B cell (primary cell): ENCODE measurements at places on chromosomes 6 and 20. TPM values are rescaled to one million over a fixed set of nuclear protein-coding genes. Genes with fewer than 3 reads are reported as not detected.

DNA sequence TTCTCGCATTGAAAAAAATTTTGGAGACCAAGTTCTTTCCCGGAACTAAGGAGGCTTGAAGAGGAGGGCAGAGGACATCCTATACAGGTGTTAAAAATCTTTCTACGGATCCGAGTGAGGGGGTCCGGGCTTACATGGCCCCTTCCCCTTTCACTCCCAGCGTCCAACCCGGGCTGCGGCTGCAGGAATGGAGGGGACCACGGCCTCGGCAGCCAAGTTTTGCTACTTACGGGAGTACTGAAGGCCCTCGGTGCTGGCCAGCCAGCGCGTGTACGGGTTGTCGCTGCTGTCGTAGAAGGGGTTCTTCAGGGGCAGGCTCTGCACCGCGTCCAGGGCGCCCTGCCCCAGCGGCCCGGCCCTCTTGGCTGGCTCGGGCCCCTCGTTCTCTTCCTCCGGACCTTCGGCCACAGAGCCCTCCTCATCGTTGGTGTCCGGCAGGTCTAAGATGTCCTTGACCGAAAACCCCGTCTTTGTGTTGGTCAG is 642 bp downstream of the NKX2-2 start:
- peak; percentile 32 for DNase-seq

The SASH1 gene
- 0.07 and 0.51 TPM in 2 replicates for total RNA-seq

- DNase-seq: no peak
Observed at GRCh38 chr6:35293681-35294080, 3.9 kb upstream of the DEF6 start.

The EFCAB8 gene
- total RNA-seq: 2.3 and 3.8 TPM in 2 replicates

- no peak for DNase-seq
Observed at GRCh38 chr6:9138936-9139335, 703.6 kb upstream of the SLC35B3 start.

GRCh38 chr6:32117461-32117860 is 8.3 kb upstream of the TNXB start:
- DNase-seq: no peak

The C6orf52 gene
- 1.2 TPM in 1 of 2 replicates, not detected in the other for total RNA-seq

GRCh38 chr6:5179917-5180316 is 80.8 kb downstream of the LYRM4 start:
- no peak for DNase-seq

GRCh38 chr6:154460306-154461071 is 50.0 kb downstream of the CNKSR3 start:
- DNase-seq: no peak

The ENPP5 gene
- total RNA-seq: 0.68 and 1.0 TPM in 2 replicates

DNA sequence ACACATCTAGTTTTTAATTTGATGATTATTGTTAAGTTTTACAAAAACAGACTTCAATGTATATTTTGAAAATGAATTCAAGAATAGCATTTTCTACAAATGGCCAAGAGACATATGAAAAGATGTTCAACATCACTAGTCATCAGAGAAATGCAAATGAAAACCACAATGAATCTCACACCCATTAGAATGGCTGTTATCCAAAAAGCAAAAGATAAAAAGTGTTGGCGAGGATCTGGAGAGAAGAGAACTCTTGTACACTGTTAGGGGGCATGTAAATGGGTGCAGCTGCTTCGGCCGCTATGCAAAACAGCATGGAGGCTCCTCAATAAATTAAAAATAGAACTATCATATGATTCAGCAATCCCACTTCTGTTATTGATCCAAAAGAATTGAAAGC is 185.8 kb upstream of the CCN2 start:
- peak; percentile 16 for DNase-seq

The POFUT1 gene
- total RNA-seq: 18.1 and 19.3 TPM in 2 replicates

The TAAR6 gene
- total RNA-seq: not detected in 2 replicates

The HLA-DRB1 gene
- 559 and 584 TPM in 2 replicates for total RNA-seq

- DNase-seq: no peak
Observed at GRCh38 chr6:130453230-130453629, 87.4 kb downstream of the TMEM200A start.

DNA sequence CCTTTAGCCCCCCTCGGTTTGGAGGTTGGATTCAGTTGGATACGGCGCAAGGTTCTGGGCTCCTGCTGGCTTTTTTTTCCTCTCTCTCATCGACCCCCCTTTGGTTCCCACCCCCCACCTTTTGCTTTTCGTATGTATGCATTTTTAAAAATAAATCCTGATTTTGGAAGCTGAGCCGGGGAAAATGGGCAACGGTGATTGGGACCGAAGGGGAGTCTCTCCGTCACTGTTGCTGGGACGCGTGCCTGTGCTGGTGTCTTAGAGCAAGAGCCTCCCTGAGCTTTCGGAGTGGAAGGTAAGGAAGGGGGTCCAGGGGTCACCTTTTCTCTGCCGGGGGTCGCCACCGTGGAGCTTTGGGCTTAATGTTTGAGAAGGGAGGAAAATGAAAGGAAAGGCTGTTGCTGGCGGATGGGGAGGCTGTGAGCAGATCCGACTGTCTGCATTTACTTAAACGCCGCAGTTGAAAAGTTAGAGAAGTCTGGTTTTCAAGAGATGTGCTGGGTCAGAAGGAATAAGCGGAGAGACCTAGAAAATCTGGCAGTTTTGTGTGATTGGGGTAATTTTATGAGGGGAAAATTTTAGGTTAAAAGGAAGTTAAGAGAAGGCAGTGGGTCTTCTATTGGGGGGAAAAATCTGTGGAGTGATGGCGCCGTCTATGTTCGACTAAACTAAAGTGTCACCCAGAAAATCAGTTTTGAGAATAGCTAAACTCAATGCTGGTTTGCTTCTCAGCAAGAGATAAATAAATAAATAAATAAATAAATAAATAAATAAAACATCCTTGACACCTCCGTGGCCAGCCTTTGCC is 828 bp downstream of the ADGRB3 start:
- no peak for DNase-seq

- no peak for DNase-seq
Observed at GRCh38 chr20:39019805-39020325, 57.7 kb downstream of the DHX35 start.

The JPH2 gene
- 0.10 and 0.17 TPM in 2 replicates for total RNA-seq

DNA sequence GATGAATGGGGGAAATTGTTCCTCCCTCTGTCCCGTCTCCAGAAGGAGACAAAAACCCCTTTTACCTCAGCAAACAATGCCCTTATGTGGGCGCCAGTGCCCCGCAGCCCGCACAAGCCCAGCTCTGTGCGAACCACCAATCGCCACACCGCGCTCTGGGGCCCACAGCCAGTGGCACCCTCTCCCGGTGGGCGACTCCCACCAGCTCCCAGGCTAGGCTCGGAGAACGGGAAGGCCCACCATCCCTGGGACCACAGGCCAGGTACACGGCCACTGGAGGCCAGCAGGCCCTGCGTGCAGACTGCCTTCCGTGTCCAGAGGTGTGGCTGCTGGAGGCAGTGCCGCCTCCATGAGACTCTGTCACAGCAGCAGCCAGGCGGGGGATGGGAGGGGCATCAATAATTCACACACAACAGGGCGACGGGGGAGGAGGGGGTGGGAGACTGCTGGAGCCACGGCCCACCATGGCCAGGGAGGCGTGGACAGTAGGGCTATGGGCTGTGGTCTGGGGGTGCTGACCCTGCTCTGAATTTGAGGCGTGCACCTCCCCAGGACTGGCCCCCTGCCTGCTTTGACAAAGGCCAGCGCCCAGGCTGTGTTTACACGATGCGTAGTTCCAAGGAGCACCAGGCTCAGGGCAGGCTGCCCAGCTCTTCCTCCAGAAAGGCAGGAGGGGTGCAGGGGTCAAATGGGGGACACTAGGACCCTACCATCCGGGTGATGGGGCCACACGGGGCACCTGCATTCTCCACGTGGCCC is 105.7 kb downstream of the ASXL1 start:
- no peak for DNase-seq

DNA sequence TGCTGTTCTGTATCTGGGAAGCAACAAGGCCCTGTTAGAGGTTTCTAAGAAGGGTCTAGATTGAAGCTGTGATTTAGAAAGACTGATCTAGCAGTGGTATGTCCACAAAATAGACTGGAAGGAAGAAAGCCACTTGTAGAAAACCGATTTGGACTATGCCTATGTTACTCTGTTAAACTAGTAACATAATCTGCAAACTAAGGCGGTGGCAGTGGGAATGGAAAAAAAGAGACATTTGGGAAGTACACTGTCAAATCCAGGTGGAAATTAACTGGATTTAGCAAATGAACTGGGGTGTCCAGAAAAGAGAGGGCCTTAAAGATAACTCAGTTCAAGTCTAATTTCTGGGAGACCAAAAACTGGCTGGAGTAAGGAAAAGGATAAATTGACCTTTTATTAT is 11.6 kb downstream of the ILRUN start:
- DNase-seq: no peak

DNA sequence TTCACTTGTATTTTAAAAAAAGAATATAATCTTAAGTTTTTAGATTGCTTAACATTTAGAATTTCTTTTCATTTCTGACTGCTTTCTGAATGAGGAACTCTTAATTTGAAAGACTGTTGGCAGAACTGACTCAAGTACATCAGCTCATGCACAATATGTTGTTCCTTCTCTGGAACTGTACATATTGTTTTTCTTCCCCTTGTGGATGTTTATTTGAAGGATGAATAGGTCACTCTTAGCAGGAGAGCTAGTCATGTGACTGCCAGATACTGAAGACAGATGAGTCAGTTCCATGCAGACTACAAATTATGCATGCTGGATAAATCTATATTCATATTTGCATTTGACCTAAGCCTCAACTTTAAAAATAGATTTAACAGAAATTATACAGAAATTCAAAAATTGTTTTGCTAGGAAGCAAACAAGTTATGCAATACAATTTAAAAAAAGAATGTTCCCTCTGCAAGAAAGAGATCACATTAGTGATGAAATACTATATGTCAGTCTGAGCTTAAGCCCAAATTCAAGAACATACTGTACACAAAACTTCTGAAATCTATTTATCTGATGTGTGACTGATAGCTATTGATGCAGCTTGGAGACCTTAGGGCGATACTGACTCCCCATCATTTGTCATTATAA is 1274.9 kb upstream of the GJE1 start:
- no peak for DNase-seq

The MUCL3 gene
- not detected in 2 replicates for total RNA-seq

GRCh38 chr6:69105288-69105687 is 470.2 kb downstream of the ADGRB3 start:
- DNase-seq: no peak

- DNase-seq: no peak
Observed at GRCh38 chr6:14785493-14785790, 460.4 kb upstream of the JARID2 start.

DNA sequence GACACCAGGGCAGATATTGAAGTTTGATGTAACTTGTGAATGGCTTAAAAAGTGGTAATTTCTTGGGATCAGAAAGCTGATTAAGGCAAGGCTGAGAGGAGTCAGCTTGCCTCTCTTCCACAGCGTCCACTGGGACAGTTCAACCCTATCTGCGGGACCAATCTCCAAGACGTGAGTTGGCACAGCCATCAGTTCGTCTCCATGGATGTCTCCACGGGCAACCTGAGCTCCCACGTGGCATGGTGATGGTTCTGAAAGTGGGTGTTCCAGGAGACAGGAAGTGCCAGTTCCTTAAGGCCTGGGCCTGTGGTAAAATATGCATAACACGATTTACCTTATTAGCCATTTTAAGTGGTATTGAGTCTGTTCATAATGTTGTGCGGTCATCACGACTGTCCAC is 67.9 kb upstream of the BHLHE23 start:
- DNase-seq: no peak

The PGC gene
- not detected in 2 replicates for total RNA-seq

DNA sequence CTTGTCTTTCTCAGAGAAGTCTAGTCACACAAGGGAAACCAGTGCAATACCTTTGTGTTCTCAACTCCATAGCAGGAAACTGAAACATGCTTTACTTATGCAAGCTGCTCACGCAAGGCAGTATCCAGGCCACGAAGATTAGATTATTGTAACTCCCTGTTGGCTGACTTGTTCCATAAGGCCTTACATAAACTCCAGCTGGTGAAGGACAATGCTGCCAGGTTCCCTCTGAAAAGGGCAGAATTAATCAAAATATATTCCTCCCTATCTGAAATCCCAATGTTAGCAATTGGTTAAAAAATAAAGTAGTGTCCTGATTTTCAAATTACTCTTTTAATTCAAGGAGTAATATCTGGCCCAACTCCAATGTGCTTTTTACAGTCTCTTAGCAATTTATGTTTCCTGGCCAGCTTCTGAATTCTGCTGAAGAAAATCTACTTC is 966.6 kb downstream of the HACE1 start:
- no peak for DNase-seq

- DNase-seq: no peak
Observed at GRCh38 chr20:38157635-38158495, 7.2 kb downstream of the TGM2 start.

DNA sequence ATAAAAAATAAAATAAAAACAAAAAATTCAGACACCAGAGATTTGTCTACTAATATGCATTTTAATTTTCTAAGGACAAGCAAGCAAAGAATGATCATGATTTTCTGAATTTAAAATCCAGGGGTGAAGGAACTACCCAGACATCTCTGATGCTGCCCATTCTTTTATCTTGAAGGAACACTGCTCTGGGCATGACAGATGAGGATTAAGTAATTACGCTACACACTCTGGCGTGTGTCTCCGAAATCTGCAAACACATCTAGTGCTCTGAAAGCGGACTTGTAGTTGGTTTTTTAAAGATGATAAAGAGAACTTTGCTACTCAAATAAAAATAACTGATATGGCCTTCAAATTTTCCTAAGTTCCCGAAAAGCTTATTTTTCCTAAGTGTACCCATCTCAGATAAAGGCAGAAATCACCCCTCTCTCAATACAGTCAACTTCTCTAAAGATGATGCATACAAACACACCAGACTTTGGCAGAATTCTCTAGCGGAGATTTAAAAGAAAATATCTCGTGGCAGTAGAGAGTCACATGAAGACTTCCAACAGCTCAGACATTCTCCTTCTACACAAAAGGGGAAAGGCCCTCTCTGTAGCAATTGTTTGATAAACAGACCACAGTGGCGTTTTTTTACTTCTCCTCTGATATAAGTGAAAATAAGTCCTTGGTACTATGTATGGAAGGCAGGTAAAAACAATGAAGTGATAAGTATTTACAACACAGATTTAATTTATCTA is 133.8 kb downstream of the BACH2 start:
- DNase-seq: no peak

The DEFB127 gene
- total RNA-seq: not detected in 2 replicates
